Activated naive CD8-positive, alpha-beta T cell treated with anti-CD3 and anti-CD28 coated beads for 36 hours (primary cell): ENCODE measurements at places on chromosomes 11 and 22. TPM values are rescaled to one million over a fixed set of nuclear protein-coding genes. Genes with fewer than 3 reads are reported as not detected.

Gene TRIM29
- total RNA-seq, result not detected

Gene HTR3B
- total RNA-seq, result not detected

Gene RAC2
- total RNA-seq, result 518 TPM

Gene VSIG10L2
- not detected for total RNA-seq

Gene SSTR3
- 7.1 TPM for total RNA-seq

Gene OR4A16
- not detected for total RNA-seq

- no peak overlapping the region for H3K4me3 ChIP-seq
- H3K4me1 ChIP-seq, result no peaks in the 10 kb centered on the region
- no peaks in the 10 kb centered on the region for H3K36me3 ChIP-seq
- no peak overlapping the region for H3K27ac ChIP-seq
- DNase-seq, result no peak
- H3K27me3 ChIP-seq, result peaks cover 38% of the 10 kb centered on the region
Measured at GRCh38 chr11:120675171-120675570, 163.6 kb downstream of the GRIK4 start.

DNA sequence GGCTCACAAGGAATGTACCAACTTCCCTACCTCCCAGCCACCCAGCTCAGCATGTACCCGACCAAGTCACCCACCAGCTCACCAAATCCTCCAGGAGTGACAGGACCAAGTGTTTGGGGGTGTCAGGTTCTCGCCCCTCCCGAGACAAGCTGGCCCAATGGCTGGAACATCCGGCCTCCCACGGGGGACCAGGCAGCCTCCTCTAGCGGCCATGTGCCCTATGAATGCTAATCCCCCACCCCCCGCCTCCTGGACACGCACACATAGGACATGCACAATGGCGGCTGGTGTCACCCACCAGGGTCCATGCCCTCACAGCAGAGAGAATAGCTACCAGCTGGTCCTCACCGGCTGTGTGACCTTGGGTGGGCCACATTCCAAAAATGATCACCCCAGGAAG, 151.0 kb downstream of the MN1 start:
- no peak for DNase-seq
- no peak overlapping the region for H3K27ac ChIP-seq
- no peaks in the 10 kb centered on the region for H3K4me1 ChIP-seq
- no peaks in the 10 kb centered on the region for H3K36me3 ChIP-seq
- no peak overlapping the region for H3K4me3 ChIP-seq
- H3K27me3 ChIP-seq, result peaks cover 9% of the 10 kb centered on the region

GRCh38 chr11:74941492-74941891, 7.4 kb downstream of the XRRA1 start:
- no peaks in the 10 kb centered on the region for H3K27me3 ChIP-seq
- DNase-seq, result no peak
- H3K27ac ChIP-seq, result no peak overlapping the region
- H3K36me3 ChIP-seq, result peaks cover 41% of the 10 kb centered on the region
- H3K4me1 ChIP-seq, result peaks cover 36% of the 10 kb centered on the region

DNA sequence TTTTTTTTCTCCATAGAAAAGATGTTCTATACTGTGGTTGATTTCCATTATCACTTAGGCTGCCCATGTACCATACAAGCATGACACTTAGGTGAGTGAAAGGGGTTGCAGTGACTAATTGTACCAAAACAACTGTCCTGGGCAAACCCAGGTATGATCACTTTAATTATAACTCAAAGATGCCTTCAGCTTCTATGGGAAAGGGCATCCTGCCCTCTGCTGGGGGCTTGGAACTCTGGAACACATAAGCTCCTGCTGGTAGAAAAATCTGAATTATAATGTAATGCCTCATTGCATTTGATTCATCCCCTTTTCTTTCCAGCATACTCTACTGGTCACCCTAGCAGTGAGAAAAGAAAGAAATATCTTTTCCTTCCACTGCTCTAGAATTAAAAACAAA, 206.3 kb downstream of the DDX10 start:
- H3K27ac ChIP-seq, result no peak overlapping the region
- H3K27me3 ChIP-seq, result no peaks in the 10 kb centered on the region
- peaks cover 48% of the 10 kb centered on the region for H3K4me1 ChIP-seq
- no peak for DNase-seq

- peaks cover 7% of the 10 kb centered on the region for H3K4me1 ChIP-seq
- no peak overlapping the region for H3K27ac ChIP-seq
- H3K27me3 ChIP-seq, result peaks cover 29% of the 10 kb centered on the region
Measured at GRCh38 chr11:17012712-17013547, 1.3 kb downstream of the PLEKHA7 start.

DNA sequence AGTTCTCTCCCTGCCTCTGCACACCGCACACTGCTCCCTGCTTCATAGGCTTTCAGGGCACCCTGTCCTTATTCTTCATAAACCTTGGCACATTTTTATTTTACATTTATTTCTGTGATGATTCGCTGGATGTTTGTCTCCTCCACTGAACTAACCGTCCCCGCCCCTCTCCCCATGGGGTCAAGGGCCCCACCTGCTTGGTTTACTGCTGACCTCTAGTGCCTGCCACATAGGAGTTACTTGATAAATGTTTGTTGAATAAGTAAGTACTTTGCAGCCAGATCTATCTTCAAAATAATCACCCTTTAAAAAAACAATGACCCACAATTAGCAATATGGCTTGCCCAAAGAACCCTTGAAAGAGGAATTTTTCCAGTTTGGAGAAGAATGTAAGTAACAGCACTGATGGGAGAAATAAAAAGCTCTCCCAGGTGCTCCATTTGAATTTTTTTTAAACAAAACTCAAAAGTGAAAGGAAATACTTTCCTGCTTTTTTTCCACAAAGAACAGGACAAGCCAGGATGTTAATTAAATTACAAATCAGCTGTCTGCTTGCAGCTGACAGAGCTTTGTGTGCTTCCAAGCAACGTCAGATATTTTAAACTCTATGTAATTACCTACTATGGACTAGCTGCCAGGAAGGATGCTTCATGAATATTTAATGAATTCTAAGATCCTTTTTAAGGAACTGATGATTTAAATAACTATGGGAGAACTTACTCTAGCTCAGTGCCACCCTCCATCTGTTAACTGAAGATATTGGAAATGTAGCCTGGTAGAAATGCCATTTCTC, 1083.6 kb downstream of the DLG2 start:
- no peak overlapping the region for H3K4me3 ChIP-seq
- no peaks in the 10 kb centered on the region for H3K36me3 ChIP-seq
- no peaks in the 10 kb centered on the region for H3K4me1 ChIP-seq
- H3K27ac ChIP-seq, result no peak overlapping the region
- no peaks in the 10 kb centered on the region for H3K27me3 ChIP-seq
- DNase-seq, result no peak

DNA sequence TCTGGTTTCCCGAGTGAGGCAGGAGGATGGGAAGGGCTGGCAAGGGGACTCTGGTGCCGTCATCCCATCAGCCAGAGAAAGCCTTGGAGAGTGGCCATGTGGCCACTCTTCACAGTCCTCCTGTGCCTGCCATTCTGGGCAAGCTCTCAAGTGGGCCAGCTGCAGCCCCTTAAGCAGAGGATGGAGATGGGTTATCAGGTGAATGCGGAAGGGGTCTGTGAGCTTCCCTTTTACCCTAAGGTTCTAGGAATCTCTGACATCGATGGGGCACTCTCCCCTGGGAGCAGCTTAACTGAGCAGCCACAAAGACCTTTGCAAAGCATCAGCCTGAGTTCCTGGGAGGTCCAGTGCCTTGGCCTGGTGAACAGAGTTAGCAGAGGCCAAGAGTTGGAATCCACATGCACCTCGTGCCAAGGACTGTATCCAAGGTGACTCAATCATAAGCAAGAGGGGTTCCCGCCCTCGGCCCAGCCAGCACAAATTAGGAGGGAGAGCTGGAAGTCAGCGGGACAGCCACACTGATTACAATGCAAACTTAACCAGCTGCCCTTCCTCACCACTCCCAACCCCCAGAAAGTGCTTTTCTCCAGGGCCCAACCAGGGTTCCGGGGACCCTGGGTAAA, 193.6 kb downstream of the BUD13 start:
- H3K4me1 ChIP-seq, result no peaks in the 10 kb centered on the region
- H3K27me3 ChIP-seq, result peaks cover 56% of the 10 kb centered on the region
- no peak for DNase-seq
- H3K36me3 ChIP-seq, result no peaks in the 10 kb centered on the region

GRCh38 chr22:44142421-44143104, 38.2 kb upstream of the PARVG start:
- H3K4me3 ChIP-seq, result no peak overlapping the region
- no peaks in the 10 kb centered on the region for H3K4me1 ChIP-seq
- no peak for DNase-seq
- H3K27ac ChIP-seq, result no peak overlapping the region

- H3K27me3 ChIP-seq, result no peaks in the 10 kb centered on the region
- H3K4me3 ChIP-seq, result no peak overlapping the region
- H3K36me3 ChIP-seq, result peaks cover 24% of the 10 kb centered on the region
- H3K4me1 ChIP-seq, result peaks cover 5% of the 10 kb centered on the region
- no peak overlapping the region for H3K27ac ChIP-seq
Measured at GRCh38 chr22:31846161-31847115, 92.6 kb downstream of the DEPDC5 start.

DNA sequence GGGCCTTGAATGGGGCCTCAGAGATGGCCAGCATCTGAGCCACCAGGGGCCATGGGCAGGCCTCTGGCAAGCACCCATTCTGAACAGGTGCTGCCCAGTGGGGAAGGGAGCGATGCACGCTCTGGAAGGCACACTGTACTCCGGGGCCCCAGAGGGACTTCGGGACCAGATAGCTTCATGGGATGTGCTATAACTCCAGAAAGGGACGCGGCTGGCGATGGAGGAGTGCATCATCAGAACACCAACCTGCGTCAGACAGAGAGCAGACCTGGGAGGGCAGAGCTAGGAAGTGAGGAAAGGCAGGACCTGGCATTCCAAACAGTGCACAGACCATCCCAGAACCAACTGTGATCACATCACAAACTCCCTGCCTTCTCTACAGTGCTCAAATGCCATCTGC, 16.8 kb downstream of the DGCR2 start:
- H3K4me3 ChIP-seq, result no peak overlapping the region
- H3K27me3 ChIP-seq, result no peaks in the 10 kb centered on the region
- DNase-seq, result no peak
- peaks cover 16% of the 10 kb centered on the region for H3K36me3 ChIP-seq
